ENCODE measurements at places on chromosomes 11 and 22.

- peak; percentile 20 for DNase-seq
Measured at GRCh38 chr11:2325719-2326118, 23.9 kb downstream of the TSPAN32 start.

DNA sequence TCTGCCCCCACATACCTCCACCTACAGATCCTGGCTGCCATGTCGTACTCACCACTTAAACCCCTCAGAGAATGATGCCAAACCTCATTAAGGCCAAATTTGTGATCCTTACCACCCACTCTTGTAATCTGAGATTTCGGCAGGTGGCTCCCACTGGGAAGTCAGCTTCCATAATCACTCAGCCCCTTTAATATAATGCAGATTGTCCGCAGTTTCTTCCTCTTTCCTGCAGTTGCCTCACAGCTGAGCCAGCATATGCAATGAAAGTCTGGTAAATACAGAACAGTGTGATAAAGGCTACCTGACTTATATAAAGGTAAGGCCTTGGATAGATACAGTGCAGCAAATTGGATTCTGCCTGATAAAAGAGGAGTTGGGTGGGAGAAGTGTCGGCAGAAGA, 515.2 kb upstream of the TENM4 start:
- DNase-seq, result no peak

GRCh38 chr11:15697437-15698236, 582.9 kb downstream of the INSC start:
- DNase-seq, result no peak

GRCh38 chr11:84243629-84244263, 957.6 kb upstream of the CCDC90B start:
- no peak for DNase-seq

DNA sequence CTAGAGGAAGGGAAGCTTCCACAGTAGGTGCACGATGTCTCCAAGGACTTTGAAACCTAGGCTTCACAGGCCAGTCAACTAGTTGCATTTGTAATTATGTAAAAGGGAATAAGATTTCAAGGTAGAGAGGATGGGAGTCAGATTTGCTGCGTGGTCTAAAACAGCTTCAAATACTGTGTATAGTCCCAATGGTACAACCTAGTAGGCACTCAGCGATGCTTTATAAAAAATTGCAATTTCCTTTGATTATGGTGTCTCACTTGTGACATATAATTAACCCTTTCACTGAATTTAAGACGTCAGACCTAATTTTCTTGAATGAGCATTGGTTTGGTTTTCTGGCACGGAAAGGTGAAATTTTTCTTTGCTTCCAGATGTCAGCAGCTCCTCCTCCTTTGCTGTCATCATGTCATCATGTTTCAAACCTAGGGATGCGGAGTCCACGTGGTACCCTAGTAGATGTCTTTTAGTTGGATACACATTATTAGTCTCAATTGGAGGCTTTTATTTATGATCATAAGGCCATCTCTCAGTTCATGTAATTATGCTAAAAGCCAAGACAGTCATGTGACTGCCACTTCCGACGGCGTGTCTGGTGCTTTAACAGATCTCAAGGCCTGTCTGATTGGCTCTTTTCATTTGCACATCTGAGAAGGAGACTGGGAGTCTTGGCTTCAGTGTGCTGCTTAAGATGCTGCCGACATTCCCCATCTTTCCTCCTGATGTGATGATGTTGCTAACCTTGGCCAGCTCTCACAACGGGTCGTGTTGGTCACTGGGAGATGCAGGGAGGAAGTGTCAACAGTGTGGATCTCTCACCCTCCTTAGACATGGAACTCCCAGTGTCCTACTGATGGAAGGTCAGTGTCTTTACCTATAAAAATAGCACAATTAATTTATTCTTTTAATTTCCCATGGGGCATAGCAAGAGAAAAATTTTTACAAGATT, 134.0 kb downstream of the HIPK3 start:
- no peak for DNase-seq

DNA sequence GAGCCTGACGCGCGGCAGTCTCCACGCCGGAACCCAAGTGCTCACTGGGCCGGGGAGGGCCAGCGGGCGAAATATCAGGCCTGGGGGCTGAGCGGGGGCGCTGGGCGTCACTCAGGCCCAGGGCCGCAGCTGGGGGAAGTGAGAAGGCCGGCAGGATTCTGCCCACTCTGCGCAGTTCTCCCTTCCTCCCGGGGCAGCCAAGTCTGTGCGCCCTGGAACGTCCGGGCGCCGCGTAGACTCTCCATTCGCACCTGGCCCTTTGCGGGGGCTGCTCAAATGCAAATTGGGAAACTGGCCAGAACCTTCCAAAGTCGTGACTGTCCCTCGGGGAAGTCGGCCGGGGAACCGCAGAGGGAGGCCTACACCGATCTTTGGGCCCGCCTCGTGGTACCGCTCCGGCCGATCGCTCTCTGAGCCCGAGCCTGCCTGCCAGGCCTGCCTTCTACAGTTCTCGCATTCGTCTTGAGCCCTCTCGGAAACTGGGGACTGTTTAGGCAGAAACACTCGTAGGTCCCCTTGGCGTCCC, 2.2 kb upstream of the SLC6A5 start:
- no peak for DNase-seq

GRCh38 chr11:115630214-115630613, 126.0 kb upstream of the CADM1 start:
- no peak for DNase-seq

DNA sequence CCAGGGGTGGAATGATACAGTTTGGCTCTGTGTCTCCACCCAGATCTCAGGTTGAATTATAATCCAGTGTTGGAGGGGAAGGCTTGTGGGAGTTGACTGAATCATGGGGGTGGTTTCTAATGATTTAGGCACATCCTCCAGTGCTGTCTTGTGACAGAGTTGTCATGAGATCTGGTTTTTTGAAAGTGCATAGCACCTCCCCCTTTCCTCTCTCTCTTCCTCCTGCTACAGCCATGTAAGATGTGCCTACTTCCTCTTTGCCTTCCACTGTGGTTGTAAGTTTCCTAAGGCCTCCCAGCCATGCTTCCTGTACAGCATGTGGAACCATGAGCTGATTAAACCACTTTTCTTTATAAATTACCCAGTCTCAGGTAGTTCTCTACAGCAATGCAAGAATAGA, 45.1 kb downstream of the THAP12 start:
- DNase-seq, result no peak

DNA sequence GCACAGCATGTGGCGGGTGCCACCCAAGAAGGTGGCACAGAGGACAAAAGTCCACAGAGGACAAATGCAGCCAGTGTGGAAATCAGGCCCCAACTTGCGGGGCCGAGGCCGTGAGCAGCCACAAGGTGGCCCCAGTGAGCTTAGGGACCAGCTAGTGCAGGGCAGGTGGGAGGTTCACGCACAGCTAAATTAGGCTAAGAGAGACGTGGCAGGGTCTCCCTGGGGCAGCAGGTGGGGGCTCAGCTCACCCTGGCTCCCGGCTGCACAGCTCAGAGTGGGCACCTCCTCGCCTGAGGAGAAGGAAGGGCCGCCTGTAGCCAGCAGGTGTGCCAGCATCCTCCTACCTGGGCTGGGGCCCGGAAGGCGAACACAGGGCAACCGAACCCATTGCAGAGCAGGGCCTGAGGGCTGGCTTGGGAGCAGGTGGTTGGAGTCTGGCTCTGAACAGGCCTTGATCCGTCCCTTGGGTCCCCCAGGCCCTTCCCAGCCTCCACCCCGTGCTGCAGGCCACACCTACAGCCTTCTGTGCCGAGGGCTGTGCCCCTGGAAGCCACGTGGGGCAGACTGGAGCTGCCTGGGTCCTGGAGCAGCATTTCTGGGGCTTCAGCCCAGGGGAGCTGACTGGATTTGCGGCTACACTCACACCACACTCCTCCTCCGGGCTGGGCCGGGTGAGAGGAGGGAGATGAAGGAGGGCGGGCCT, 26.1 kb upstream of the CELSR1 start:
- DNase-seq, result peak; percentile 61

DNA sequence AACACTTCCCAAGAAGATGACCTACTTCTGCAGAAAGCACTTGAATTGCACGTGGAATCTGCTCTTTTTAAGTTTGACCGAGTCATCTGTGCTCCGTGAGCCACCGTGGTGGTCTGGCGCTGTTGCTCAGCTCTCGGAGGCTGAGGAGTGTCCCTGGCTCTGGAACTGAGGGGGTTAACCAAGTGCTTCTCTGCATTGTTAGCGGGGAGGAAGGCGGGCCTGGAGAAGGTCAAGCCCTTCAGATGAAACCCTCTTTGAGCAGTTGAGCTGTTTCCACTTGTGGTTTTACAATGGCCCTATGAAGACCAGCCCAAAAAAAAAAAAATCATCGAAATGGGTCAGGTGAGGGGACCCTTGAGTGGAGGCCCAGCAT, 286.4 kb downstream of the NTM start:
- no peak for DNase-seq

- DNase-seq, result no peak
Measured at GRCh38 chr11:78363024-78363619, 54.5 kb downstream of the GAB2 start.

DNA sequence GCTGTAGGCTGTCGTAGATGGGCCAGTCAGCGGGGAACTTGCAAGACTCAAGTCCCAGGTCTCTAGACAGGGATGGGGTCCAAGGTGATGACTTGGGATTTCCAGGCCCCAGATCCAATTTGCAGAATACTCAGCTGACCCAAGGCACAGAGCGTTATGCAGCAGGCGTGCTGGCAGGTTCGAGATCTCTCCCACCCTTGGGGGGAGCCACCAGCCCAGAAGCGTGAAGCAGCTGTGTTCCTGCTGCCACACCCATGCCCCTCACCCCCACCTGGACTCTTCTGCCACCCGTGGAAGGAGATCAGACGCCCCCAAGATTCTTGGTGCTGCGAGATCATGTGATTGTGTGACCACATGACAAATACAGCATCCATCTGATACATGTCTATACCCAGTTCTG, 142.6 kb downstream of the BRD1 start:
- no peak for DNase-seq

DNA sequence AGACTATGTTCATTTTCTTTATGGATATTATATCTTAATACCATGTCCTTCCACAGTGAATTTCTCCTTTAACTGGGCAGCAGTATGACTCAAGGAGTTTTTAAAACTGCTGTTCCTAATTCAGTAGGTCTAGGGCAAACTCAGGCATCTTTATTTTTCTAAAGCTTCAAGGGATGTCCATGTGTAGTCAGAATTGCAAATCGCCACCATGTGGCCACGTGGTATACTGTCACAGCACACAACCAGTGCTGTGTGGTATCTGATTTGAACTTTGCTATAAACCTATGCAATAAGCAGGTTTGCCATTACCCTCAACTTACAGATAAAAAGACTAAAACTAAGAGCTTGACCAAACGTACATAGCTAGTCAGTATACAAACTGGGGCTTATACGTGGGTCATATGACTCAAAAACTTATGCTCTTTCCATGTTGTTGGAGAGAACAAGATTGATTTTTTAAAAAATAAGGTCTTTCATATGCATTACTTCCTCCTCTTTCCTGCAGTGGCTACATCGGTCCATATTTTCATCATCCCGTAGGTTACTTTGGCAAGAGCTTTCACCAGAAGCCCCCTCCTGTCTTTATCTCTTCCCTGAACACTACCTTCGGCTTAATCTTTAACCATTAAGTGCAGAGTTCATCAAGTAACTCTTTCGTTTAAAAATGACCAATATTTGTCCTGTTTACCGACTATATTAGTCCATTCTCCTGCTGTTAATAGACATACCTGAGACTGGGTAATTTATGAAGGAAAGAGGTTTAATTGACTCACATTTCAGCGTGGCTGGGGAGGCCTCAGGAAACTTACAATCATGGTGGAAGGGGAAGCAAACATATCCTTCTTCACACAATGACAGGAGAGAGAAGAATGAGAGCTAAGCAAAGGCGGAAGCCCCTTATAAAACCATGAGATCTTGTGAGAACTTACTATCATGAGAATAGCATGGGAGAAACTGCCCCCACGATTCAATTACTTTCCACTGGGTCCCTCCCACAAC, 8.0 kb upstream of the HTATIP2 start:
- peak; percentile 36 for DNase-seq

DNA sequence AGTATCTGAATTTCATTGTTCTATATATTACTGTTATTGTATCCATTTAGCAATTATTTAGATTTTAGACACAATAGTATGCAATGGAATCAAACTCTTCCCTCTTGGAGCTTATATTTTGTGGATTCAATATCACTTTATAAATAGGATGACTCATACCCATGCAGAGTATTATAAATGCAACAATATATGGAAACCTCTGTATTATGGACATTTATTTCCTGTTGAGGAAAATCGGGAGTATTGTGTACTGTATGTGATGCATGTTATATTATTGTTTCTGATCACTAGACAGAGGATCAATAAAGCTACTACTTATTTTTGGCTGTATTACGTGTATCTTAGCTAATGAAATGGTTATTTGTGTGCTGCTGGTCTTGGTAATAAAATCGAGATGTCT, 770 bp downstream of the METTL15 start:
- peak; percentile 22 for DNase-seq

DNA sequence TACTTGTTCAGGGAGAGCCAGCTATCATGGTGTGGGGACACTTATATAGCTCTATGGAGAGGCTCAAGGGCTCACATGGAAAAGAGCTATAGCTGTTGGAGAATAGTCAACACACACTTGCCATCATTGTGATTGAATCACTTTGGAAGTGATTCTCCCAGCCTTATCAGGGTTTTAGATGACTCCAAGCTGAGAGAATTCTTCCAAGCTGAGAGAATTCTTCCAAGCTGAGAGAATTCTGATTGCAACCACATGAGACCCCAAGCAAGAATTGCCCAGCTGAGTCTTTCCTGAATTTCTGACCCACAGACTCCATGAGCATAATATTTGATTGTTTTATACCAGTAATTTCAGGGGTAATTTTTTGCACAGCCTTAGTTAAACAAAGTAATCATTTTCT, 1318.3 kb upstream of the RAG2 start:
- no peak for DNase-seq

GRCh38 chr11:70948855-70949531, 303.4 kb downstream of the SHANK2 start:
- no peak for DNase-seq

DNA sequence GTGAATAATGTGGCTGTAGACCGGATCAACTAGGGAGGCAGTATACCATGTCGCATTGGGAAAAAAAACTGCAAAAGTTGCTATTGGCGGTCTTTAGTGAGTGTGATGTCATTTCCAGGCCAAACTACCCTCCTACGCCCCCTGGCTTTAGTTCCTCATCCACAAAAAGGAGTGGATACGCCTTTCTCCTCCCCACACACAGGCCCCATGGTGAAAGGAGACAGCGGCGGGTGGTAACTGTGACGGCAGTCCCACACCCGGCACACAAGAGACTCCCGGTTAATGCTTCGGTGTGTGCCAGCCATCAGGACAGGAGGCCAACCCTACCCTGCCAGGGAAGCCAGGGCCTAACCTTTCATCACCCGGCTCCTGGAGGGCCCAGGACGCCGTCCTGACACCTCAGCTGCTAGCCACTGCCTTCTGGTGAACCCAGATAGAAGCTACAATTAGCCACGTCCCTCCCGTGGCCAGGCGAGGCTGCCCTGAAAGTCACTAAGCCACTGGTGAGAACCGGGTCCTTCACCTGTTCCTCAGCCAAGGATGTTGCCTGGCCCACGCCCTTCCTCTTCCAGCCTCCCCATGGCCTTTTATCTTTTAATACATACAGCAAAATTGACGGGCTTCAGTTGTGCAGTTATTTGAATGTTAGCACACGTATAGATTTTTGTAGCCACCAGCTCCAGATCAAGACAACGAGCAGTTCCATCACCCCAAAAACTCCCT, 10.8 kb downstream of the TP53I11 start:
- no peak for DNase-seq

Data from adipocyte (in vitro differentiated cells).